Stimulated activated CD4-positive, alpha-beta T cell treated with anti-CD3 and anti-CD28 coated beads, TNF-alpha, amount 100 ng/mL, for 48 hours (primary cell): ENCODE measurements at places on chromosomes 5 and 9.

- DNase-seq: peak; percentile 90
Observed at GRCh38 chr5:66144074-66144833, at the start of gene SREK1. TSS of gene SREK1 (plus strand) at chr5:66144300. CDS start at chr5:66144377, 77 bp downstream.

DNA sequence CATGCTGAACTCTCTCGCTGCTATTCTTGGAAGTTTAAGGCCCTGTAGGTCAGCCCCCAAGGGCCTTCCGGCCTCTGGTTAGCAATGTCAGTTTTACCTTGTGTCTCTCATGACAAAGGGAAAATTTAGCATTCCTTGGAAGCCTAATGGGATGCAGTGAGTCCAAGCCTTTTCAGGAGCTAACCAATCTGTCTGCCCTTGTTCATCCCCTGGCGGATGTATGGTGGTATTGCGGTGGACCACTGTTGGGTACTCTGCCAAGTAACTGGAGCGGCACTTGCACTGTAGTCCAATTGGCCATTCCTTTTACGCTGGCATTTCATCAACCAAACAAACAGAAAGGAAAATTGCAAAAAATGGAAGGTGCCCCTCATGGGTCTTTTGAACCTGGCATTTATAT lies 318.4 kb upstream of the NMUR2 start:
- no peak for DNase-seq

GRCh38 chr9:86943201-86944113 lies 3.8 kb downstream of the GAS1 start:
- DNase-seq: no peak

GRCh38 chr5:37492778-37493555 lies 113.8 kb downstream of the WDR70 start:
- DNase-seq: no peak

DNA sequence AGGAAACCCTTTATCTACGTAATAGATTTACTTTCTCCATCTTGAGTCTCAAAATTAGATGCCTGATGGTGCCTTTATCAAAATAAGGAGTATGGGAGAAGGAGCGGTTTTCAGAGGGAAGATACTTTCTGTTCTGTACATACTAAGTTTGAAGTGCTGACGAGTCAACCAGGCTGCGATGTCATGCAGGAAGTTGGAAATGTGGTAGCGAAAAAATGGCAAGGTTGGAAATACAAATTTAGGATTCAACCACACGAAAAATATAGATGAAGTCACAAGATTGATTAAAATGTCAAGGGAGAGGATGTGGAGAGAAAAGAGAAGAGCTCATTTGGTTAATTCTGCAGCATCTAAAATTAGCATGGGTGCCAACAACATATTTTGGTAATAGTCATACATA lies 129.5 kb downstream of the FOXD1 start:
- no peak for DNase-seq

- DNase-seq: no peak
Observed at GRCh38 chr5:136769093-136769492, 403.7 kb upstream of the TRPC7 start.

GRCh38 chr5:65693121-65693520 lies 28.8 kb downstream of the SGTB start:
- DNase-seq: no peak

- no peak for DNase-seq
Observed at GRCh38 chr5:113068559-113068958, 92.0 kb downstream of the DCP2 start.

GRCh38 chr9:98724810-98725530 lies 16.2 kb upstream of the GABBR2 start:
- DNase-seq: no peak

DNA sequence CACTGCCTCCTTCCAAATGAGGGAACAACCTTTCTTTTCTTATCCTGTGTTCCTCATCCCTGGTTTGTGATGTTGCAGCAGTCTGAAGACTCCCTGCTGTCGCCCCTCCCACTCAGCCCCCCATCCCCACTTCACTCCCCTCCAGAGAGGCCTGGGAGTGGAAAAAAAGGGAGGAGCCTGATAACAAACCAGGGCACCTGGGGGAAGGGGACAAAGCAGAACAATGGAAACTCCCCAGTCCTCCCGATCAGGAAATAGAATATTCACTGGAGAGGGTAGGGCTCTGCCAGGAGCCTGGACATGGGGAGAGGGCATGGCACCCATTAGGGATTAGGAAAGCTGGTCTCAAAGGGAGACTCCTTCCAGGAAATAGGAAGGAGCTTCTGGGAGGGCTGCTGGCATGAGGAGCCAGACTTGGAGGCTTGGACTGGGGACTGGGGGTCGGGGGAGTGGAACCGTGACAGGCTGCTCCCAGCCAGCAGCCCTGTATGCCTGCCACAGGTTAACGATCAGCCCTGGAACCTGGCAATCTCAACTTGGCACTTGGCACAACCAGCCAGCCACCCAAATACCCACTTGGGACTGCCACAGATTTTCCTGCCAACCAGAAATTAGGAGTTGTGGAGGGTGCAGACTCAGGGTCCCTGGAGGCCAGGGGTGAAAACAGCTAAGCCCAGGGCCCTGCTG lies 20.0 kb downstream of the PCDH1 start:
- DNase-seq: no peak

DNA sequence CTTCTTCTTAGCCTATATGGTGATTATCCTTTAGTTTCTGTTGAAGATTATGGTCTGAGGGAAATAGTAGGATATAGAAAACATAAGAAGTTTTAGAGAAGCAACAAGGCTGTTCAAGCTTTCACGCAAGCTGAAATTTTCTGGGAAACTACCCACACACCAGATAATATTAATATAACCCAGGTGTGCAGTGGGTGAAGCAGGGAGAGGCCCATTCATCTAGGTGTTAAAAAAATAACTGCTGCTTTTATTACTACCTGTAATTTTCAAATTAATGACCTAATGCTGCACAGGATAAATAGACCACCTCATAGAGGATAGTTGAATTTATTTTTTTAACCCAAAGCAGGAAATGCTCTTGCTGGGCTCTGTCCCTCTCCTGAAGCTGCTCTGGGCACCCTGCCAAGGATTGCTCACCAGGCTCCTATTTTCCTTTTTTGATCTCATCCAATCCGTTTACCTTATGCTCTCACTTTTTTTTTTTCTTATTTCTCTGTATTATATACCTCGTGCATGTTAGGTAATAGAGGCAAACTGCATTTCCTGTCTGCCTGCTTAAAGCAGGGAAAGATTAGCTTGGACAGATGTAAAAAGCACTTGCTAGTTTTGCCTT lies 124.3 kb upstream of the SLC12A2 start:
- DNase-seq: no peak

- DNase-seq: no peak
Observed at GRCh38 chr5:72300590-72301339, 19.3 kb downstream of the MRPS27 start.

DNA sequence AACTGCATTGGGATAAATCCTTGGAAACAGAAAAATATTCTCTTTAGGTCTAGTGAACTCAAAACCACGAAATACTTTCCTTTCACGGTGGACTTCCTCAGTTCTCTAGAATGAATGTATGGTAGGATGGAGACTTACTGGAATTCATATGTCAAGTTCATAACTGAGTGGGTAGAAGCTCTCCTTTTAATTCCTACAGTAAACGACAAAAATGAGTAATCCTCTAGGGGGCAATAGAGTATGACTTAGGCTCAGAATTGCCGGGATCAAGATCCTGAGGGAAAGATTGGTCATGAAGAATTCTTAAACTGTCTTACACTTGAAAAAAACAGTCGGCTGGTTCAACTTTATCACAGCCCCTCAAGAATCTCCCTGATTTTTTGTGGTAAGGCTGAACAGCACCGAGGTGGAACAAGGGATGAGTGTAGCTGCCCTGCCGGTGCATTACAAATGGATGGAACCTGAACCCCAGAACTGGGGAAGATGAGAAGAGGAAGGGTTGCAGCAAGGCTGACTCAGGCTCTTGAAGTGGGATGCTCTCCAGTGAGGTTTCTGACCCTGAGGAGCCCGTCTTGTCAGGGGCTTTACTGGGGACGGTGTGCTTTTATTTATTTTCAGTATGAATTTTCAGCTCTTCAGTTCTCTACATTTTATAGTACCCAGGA lies 14.0 kb upstream of the LOX start:
- no peak for DNase-seq

DNA sequence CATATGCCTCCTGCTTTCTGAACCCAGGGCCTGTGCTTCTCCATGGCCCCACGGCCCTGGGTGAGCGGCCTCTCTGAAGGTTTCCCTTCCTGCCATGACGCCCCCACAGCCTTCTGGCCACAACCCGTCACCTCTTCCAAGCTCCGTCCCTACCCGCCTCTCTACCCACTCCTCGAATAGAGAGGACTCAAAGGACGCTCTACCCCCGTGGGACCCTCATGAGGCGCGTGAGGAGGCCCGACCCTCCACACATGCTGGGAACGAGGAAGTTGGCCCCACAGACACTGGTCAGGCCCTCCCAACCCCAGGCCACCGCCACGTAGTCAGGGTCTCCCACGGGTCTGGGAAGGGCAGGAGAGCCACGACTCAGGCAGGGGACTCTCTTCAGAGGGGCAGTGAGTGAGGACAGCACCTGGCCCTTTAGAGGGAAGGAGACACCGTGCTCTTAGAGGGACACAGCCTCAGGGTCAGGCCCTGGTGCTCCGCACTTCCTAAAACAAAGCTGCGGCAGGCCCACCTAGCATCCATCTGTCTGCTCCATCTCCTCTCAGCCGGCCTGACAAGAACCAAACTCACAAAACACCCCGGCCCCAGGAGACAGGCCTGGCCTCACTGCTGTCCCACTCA lies 5.3 kb downstream of the BRD3 start:
- no peak for DNase-seq

- DNase-seq: no peak
Observed at GRCh38 chr9:91085517-91086291, 276.0 kb downstream of the AUH start.

GRCh38 chr5:3024126-3024525 lies 272.6 kb upstream of the IRX2 start:
- DNase-seq: no peak

GRCh38 chr5:141298376-141298775 lies 5.5 kb downstream of the SLC25A2 start:
- DNase-seq: no peak

DNA sequence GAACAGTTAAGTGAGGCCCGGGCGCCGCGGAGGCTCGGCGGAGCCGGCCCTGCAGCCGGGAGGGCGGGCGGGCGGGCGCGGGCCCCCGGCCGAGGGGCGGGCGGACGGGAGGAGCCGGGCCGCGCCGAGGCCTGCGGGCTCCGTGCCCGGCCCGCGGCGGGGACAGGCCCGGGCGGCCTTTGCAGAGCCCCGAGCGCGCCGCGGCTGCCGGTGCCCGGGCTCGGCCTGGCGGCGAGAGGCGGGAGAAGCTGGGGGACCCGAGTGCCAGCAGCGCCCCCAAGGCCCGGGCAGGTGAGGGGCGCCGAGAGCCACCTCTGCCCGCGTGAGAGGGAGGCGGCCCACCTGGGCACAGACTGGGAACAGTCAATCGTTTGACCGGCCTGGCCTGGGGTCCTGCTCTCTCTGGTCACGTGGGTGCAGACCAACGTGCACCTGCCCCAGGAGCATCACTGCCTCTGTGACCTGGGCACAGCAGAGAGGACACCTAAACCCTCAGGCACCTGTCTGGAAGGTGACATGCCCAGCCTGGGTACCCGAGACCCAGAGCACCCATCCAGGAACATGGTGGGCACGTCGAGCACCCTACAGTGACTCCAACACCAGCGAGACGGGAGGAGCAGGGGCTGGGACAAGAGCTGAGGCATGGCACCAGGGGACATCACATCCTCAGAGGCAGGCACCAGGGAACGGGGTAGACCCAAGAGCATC lies 531 bp downstream of the MVB12B start:
- no peak for DNase-seq

DNA sequence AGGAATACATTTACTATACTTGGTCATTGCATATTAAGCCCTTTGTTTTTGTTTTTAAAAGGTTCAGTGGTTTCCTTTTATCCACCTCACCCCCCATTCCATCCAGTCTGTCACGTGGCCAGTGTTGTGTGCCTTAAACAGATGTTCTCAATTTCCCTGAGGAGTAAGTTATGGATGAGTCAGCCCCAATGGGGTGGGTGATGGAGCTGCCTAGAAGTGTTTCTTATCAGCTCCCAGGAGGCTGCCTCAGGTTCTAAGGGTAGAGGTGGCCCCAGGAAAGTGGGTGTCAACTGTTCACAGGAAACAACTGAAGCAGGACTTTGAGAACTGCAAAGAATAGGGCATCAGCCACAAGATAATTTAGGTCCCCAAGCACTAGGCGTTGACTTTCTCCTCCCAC lies 41.1 kb downstream of the ACTBL2 start:
- no peak for DNase-seq

- DNase-seq: no peak
Observed at GRCh38 chr5:60843386-60843935, 608 bp downstream of the ELOVL7 start.

- DNase-seq: no peak
Observed at GRCh38 chr5:80629281-80629680, 25.2 kb upstream of the MSH3 start.
